ENCODE measurements at places on chromosomes 11 and 22.

- no peak for DNase-seq
Measured at GRCh38 chr11:105763594-105763993, 153.7 kb downstream of the GRIA4 start.

GRCh38 chr22:29270475-29271271, 2.6 kb downstream of the EWSR1 start:
- DNase-seq: no peak

DNA sequence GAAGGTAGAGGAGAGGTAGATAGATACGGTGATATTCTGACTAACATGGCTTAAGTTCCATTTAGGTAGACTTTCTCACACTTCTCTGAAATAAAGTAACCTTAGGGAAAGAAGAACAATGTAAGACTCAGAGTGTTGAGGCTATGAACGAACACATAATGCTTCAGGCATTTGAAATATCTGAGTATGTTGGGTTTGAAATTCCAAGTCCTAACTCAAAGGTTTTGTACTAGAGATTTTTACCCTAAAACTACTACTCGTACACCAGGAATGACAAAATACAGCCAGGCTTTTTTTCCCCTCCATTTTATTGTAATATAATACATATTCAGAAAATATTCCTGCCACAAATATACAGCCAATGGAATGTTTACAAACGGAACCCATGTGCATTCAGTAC, 592.6 kb downstream of the ETS1 start:
- no peak for DNase-seq

GRCh38 chr11:68977781-68978625, 2.8 kb downstream of the MRGPRD start:
- DNase-seq: no peak

DNA sequence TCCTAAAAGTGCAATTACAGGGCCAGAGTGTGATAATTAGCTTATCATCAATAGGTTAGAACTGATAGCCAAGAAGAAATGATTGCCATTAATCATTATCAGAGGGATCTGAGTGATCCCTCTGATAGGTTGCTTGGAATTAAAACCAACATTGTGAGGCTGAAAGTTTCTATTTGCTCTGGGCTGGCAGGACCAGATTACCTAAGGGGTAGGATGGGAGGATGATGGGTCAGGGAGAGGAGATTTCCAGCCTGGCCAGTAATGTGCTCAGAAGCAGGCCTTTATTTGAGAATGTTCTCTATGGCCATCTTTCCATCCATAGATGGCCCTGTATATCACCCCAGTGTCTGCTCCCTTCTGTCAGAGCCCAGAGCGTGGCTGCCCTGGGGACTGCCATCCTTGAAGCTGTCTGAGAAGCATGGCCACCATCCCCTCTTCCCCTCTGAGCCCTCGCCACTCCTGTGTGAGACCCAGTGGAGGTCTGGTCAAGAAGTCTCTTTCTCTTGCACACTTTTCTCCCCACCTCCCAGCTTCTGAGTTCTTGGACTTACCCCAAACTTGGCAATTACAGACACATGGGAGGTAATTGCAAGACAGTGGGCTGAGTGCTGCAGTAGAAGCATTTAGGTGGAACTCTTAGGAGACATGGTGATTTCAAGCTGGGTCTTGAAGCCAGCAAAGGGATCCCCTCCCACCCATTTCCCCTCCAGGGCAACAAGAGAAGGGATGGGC, 11.7 kb downstream of the PARVA start:
- DNase-seq: no peak

- no peak for DNase-seq
Measured at GRCh38 chr11:60916669-60917206, 2.8 kb downstream of the TMEM109 start.

GRCh38 chr11:70381872-70382861, 16.2 kb upstream of the CTTN start:
- no peak for DNase-seq

- DNase-seq: no peak
Measured at GRCh38 chr11:17636721-17637120, 82.7 kb upstream of the MYOD1 start.

GRCh38 chr11:82722231-82722630, 11.4 kb downstream of the FAM181B start:
- no peak for DNase-seq

Measured in NCI-H1092 treated with DMSO at 0.1 percent for 48 hours (cell line).